GM23248 (cell line): ENCODE measurements at places on chromosomes 16 and 17. TPM values are rescaled to one million over a fixed set of nuclear protein-coding genes. Genes with fewer than 3 reads are reported as not detected.

DNA sequence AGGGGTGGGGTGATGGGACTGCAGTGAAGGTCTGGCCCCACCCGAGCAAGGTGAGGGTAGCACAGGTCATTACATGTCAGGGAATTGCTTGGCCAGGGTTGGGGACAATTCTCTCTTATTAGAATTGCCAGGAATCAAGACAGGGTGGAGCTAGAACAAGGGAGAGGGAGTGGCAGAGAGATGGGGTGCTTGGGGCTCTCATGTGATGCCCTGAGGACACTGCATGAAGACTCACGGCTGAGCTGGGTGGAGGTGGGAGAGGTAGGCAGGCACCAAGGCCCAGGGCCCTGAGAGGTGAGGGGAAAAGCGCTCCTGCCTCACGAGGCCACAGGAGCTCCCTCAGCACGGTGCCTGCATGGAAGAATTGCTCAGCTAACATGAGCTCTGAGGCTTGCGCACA is 3.6 kb downstream of the DPEP1 start:
- DNase-seq: no peak

- DNase-seq: no peak
Measured at GRCh38 chr16:84166796-84167695, 19.8 kb downstream of the TAF1C start.

GRCh38 chr16:87278191-87279093 is 38.8 kb downstream of the C16orf95 start:
- DNase-seq: peak; percentile 88

- no peak for DNase-seq
Measured at GRCh38 chr16:9772526-9773225, 409.6 kb downstream of the GRIN2A start.

- DNase-seq: no peak
Measured at GRCh38 chr16:89191901-89192185, 8.5 kb downstream of the SLC22A31 start.

GRCh38 chr17:18064053-18064452 is 23.7 kb upstream of the DRG2 start:
- no peak for DNase-seq

- DNase-seq: no peak
Measured at GRCh38 chr17:13419676-13420075, 182.1 kb downstream of the HS3ST3A1 start.

DNA sequence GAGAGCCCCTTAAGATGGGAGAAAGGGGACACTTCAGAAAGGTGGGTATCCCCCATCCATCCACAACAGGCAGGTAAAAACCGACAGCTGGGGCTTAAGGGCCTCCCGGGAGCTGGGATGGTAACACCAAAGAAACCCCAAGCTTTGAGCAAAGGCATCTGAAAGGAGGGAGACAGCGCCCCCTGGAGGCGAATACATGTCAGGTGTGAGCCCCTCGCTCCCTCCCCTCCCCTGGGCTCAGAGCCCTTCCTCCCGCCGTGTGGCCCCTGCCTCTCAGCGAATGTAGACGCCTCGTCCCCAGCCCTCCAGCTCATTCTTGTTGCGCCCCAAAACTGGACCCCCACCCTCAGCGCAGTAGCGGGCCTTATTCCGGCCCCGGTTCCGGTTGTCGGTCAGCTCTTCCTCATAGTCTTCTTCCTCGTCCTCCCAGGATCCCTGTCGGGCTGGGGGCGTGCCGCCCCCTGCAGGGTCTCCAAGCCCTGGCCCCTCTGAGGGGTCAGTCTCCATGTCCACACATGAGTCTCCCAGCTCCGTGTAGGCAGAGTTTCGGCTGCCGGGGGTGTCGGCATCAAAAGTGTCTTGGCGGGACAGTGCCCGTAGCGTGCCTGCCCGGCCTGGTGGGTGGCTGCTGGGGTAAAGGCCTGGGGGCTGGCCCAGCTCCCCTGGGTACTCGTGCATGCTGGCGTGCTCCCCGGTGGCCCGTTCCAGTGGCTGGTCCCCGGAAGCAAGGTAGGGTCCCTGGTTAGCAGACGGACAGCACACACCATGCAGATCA is 9.1 kb upstream of the ARL5C start:
- DNase-seq: peak; percentile 79

DNA sequence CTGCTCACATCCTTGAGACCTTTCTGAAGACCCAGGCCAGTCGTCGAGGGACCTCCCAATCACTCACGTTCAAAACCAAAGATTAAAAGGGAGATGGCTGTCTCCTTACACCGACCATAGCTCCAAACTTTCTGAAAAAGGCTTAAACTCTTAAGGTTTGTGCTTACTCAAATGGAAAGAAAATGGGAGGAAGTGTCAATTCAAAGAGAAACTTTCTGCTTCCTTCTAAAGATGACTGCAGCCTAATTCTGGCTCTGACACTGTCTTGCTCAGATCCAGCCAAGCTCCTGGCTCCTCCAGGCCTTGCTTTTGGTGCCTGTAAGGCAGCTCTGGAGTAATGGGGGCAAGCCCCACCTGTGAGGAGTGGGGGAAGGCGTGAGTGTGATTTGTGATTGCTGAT is 54.9 kb upstream of the WSB1 start:
- no peak for DNase-seq

DNA sequence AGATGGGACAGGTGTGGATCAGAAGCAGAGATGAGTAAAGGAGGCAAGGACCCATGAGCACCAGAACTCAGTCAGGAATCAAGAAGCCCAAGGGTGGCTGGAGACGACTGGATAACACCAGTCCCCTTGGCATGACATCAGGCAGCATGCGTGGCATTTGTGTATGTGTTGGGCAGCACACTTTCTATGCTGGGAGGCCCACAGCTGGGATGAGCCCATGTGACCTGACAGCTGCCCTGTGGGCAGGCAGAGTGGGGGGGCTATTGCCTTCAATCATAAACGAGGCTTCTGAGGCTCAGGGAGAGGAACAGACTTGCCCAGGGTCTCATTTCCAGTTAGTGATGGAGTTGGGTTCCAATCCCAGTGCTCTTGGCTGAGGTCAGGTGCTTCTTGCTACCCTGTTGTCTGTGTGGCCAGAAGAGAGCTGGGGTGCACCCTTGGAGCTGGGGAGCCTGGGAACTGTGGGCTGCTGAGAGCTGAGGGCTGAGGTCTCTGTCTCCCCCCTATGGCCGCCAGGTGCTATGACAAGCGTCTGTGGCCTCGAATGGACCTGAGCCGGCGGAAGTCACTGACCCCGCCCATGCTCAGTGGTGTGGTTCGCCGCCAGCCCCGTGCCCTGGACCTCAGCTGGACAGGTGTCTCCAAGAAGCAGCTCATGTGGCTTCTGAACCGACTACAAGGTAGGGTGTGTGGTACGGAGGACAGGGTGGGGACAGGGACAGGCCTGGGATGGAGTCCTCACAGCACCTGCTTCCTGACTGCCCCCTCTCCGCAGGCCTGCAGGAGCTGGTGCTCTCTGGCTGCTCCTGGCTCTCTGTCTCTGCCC is 7.1 kb upstream of the ORAI3 start:
- DNase-seq: peak; percentile 83

The CES5A gene
- polyA plus RNA-seq: not detected in 2 replicates

The TBX6 gene
- 0.13 and 0.20 TPM in 2 replicates for polyA plus RNA-seq

The DNAH2 gene
- not detected in 2 replicates for polyA plus RNA-seq

The PERCC1 gene
- polyA plus RNA-seq: not detected in 2 replicates

The ZNF688 gene
- polyA plus RNA-seq: 13.6 and 14.7 TPM in 2 replicates

The NOD2 gene
- not detected in 2 replicates for polyA plus RNA-seq

The IL17C gene
- not detected in 2 replicates for polyA plus RNA-seq
